ENCODE measurements at places on chromosomes 16 and 17.

DNA sequence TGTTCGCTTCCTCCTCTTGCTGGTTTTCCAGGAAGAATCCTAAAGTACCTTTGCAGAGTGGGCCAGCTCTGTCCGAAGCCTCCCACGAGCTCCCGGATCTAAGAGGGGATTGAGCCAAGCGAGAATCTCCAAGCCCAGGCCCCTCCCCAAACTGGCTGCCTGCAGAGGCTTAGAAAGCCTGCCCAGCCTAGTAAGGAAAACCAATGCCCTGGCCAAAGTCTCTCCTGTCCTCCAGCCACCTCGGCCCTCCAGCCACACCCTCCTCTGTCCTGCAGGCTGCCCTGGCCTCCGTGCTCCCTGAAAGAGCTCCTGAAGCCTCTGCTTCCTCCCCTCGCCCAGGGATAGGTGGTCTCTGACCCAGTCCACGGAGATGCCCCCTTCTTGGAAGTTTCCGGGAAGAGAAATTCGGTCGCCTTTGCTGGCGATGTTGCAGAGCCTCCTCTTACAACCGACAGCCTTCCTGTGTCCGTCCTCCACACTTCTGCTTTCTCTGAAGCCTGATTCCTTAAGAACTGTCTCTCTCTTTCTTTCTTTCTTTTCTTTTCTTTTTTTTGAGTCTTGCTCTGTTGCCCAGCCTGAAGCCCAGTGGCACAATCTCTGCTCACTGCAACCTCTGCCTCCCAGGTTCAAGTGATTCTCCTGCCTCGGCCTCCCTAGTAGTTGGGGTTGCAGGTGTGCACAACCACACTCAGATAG, 54.9 kb upstream of the TOB1 start:
- no peak for DNase-seq

GRCh38 chr17:80252871-80253270, 7.8 kb upstream of the RNF213 start:
- peak; percentile 84 for DNase-seq

DNA sequence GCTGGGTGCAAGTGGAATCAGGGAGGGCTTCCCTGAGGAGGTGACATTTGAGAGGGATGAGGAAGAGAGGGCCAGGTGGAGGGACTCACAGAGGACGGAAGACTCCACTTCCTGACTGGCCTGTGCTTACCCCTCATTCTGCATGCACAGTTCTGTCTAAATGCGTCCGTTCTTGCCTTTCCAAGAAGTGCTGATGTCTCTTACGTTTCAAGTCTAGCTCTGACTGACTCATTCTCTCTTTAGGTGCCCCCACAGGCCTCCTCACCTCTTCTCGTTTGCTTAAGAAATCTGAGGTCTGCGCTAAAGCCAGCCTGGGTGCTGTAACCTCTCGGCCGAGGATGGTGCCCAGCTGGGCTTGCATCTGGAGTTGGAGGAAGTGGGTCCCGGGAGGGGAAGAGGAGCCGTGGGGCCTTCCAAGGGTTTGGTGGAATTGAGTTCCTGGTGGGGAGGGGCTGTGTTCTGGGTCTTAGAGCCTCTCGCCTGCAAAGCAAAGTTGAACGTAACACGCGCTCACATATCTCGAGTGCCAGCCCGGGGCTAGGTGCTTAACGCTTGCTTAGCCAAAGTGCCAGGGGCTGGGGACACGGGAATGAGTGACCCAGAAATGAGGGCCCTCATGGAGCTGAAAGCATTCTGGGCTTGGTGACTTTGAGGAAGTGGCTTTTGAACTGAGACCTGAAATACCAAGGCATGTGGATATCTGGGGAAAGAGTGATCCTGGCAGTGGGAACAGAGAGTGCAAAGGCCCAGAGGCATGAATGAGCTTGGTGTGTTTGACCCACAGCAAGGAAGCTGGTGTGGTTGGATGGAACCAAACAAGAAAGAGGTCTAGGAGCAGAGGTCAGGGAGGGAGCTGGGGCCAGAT, 4.8 kb downstream of the IL4R start:
- peak; percentile 68 for DNase-seq

- DNase-seq, result no peak
These were observed 4.3 kb upstream of the PIMREG start for GRCh38 chr17:6439951-6440350.

GRCh38 chr17:55435408-55435807, 13.8 kb upstream of the MMD start:
- DNase-seq, result no peak

GRCh38 chr17:41256291-41256685, 1.1 kb downstream of the KRTAP9-9 start:
- no peak for DNase-seq

GRCh38 chr16:49455991-49456745, 82.6 kb downstream of the C16orf78 start:
- peak; percentile 10 for DNase-seq

- no peak for DNase-seq
These were observed 25.7 kb downstream of the MAPT start for GRCh38 chr17:45920083-45920482.

DNA sequence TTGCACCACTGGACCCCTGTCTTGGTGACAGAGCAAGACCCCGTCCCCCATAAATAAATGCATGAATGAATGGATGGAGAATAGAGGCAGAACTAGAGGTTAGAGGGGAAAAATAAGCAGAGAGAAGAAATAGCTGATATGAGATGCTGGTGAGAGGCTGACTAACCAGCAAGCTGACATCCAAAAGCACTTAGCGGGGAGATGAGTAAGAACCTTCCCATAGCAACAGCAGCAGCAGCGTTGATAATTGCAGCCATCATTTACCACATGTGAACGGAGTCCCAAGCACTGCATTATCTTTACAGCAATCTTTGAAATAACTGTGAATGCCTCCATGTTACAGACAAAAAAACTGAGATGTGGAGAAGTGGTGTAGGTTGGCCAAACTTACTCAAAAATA, 777.3 kb upstream of the EEF2KMT start:
- DNase-seq, result no peak

- no peak for DNase-seq
These were observed 220.1 kb downstream of the SLC39A11 start for GRCh38 chr17:72872396-72872795.

- DNase-seq, result no peak
These were observed 6.7 kb upstream of the MT4 start for GRCh38 chr16:56558024-56558747.

DNA sequence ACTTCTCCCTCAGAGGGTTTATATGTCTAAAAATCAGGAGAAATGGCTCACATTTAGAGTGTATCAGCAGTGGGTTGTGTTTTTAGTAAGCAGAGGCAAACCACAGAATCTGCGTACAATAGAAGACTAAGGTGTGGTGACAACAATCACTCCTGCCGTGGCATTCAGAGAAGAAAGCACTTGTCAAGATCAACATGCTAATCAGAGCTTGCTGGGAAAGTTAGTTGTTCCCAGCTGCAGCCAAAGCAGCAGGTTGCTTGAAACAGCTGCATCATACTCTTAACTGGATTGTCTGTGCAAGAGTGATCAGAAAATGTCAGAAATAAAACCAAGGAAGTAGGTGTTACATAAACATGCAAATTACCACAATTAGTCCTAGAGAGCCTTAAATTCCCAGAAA, 616.4 kb downstream of the CDH8 start:
- no peak for DNase-seq

GRCh38 chr16:24478401-24478800, 61.0 kb upstream of the RBBP6 start:
- no peak for DNase-seq

DNA sequence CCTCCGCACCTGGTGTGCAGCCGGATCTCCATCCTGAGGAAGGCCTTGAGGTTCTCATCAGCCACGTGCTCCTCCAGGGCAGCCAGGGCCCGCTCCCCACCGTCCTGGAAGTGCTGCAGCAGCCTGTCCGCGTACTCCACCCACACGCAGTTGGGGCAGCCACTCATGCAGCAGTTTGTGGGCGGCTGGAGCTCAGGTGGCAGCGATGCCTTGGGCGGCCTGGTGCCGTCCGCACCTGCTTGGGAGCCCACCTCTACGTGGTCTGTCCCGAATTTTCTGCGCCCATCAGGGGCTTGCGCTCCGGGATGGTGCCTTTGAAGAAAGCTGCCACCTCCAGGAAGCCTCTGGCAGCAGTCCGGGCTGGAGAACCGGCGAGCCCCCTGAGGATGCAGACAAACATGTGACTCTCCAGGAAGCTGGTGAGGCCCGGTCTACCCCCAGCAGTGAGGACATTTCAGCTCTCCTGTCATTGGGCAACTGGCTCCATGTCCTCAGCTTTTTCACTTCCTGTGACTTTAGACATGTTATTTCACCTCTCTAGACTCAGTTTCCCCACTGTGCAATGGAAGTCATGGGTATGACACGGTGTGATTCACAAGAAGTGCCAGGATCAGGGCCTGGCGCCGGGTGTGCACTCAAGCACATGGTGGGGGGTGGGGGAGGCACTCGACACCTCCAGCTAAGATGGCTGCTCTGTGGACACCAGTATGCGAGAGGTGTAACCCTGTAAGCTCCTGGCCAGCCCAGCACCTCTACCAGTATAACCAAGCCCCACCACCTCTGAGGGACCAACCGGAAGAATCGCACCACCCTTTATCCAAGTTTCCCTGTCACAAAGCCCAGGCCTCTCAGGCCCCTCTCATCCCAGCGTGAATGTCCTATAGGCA, 957 bp downstream of the OXLD1 start:
- peak; percentile 64 for DNase-seq

- no peak for DNase-seq
These were observed 302.7 kb upstream of the PMFBP1 start for GRCh38 chr16:72474501-72475123.

GRCh38 chr17:75712446-75712845, 8.8 kb upstream of the ITGB4 start:
- DNase-seq, result no peak

- no peak for DNase-seq
These were observed 142.0 kb downstream of the STXBP4 start for GRCh38 chr17:55110521-55110920.

DNA sequence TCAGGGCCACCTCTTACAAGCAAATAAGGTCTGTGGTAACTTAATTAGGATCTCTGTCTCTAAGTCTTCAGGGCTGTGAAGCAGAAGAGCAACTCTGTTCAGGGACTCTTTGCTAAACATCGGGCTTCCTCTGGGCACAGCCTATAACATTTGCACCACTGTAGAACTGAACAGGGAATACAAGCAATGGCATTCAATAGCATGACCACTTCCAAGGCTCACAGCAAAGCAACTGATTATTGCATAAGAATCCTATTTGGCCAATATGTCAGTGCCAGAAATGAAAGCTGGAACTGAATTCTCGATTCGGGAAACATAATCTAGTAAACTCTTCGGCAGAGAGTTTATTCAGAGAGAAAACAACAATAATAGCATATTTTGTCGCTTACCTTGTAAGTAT, 92.2 kb upstream of the AMZ2 start:
- DNase-seq, result no peak

DNA sequence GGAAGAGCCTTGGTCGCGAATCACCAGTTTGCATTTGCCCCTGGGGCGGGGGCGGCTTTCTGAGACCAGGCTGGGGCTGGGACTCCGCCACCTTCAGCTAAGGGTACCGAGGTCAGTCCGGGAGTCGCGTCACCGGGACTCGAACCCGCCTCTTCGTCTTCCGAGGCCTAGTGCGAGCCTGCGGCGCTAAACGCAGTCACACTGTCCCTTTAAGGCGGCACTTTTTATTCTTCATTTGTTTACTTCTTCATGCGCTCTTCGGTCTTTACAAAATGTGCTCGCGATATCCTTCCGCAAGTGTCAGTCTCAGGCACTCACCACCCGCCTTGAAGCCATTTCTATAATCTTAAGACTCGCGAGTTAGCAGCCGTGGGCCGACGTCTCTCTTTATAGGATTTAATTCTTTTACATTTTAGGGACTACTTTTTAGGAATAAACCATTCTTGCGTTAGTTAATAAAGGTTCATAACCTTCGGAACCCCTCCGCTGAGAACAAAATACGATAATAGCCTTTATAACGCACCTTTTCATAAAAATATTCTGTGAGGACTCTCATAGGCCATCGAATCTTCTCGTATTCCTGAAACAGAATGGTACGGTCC, 593 bp upstream of the HEXIM1 start:
- peak; percentile 86 for DNase-seq

DNA sequence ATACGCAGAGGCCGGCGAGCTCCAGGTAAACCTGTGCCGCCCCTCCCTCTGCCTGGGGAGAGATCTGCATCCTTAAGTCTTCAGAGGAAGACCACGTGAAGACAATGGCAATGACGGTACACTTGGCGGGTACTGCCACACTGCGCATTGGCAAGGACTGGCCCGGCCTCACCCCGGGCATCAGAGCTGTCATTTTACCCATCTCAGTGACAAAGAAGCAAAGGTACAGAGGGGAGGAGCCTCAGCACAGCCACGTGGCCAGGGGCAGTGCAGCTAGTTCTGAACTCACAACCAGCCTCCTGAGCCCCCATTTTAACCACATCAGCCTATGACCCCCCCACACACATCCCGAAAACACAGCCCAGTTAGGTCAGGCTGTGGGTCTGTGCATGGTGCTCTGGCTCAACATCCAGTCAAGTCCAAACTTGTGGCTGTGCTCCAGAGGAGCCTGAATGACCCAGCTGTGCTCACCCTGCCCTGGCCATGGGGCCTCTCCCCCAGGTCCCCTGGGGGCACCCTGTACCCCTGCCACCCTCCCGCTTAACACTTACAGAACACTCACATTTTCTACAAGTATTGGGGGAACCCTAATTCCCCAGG, 80.6 kb downstream of the C16orf95 start:
- no peak for DNase-seq
